ENCODE measurements at places on chromosomes 4 and X.
A peak's percentile ranks its signal among the peaks of the same experiment; 100 is the strongest.

- H3K27ac ChIP-seq: no peak overlapping the region
- no peak overlapping the region for H3K4me3 ChIP-seq
- no peak for DNase-seq
- H3K27me3 ChIP-seq: no peaks in the 10 kb centered on the region
- H3K36me3 ChIP-seq: no peaks in the 10 kb centered on the region
These were observed 189.2 kb upstream of the GK2 start for GRCh38 chr4:79597266-79597665.

- peaks cover 3% of the 10 kb centered on the region for H3K4me1 ChIP-seq
- H3K4me3 ChIP-seq: no peak overlapping the region
- no peak overlapping the region for H3K27ac ChIP-seq
These were observed 3.9 kb upstream of the SPOCK3 start for GRCh38 chr4:167238226-167238625.

GRCh38 chr4:36303426-36304137, 22.2 kb downstream of the DTHD1 start:
- H3K27ac ChIP-seq: no peak overlapping the region
- no peak overlapping the region for H3K4me3 ChIP-seq
- H3K4me1 ChIP-seq: no peaks in the 10 kb centered on the region
- no peaks in the 10 kb centered on the region for H3K36me3 ChIP-seq

GRCh38 chrX:42269186-42269585, 345.8 kb upstream of the CASK start:
- H3K36me3 ChIP-seq: no peaks in the 10 kb centered on the region
- no peak overlapping the region for H3K4me3 ChIP-seq
- H3K27me3 ChIP-seq: no peaks in the 10 kb centered on the region
- no peaks in the 10 kb centered on the region for H3K4me1 ChIP-seq
- DNase-seq: no peak

DNA sequence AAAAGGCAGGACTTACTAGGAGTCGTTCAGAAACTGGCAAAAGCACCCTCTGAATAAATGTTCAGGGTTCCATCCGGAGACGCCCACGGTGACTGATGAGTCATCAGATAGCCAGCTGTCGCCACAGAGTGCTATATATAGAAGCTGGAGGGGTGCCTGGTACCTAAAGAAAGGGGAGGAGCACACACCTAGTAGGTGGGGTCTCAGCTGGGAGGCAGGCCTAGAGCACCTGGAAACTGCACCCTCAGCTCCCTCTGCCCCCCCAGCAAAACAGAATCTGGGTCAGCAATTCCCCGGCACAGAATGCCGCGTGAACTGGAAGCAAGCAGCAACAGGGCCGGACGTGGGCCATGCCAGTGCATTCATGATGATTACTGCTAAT, 242.0 kb downstream of the BCOR start:
- no peaks in the 10 kb centered on the region for H3K36me3 ChIP-seq
- DNase-seq: no peak
- H3K27me3 ChIP-seq: peaks cover 3% of the 10 kb centered on the region
- H3K4me3 ChIP-seq: no peak overlapping the region

DNA sequence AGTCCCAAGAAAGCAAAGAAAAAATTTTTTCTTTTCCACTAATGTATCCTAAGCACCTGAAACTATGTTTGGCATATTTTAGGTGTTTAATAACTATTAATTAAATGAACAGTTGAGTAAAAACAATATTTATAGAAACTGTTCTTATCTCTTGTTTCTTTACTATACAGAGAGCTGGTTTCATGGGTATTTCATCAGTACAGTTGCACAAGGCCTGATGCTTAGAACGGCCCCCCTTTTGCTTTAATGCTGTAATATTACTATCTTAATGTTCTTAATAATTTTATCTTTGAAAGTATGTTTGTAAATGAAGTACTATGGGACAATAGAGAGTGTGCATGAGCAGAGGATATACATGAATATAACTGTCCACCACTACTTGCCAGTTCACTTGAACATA, 479.1 kb upstream of the SLIT2 start:
- no peaks in the 10 kb centered on the region for H3K4me1 ChIP-seq
- no peak overlapping the region for H3K27ac ChIP-seq
- H3K27me3 ChIP-seq: no peaks in the 10 kb centered on the region
- no peak overlapping the region for H3K4me3 ChIP-seq
- peaks cover 10% of the 10 kb centered on the region for H3K36me3 ChIP-seq

- no peaks in the 10 kb centered on the region for H3K36me3 ChIP-seq
- H3K4me1 ChIP-seq: no peaks in the 10 kb centered on the region
- no peak overlapping the region for H3K27ac ChIP-seq
- H3K4me3 ChIP-seq: no peak overlapping the region
These were observed 2.4 kb upstream of the TLR10 start for GRCh38 chr4:38785041-38785790.

GRCh38 chr4:23438764-23439163, 451.1 kb downstream of the PPARGC1A start:
- no peaks in the 10 kb centered on the region for H3K36me3 ChIP-seq
- no peaks in the 10 kb centered on the region for H3K27me3 ChIP-seq
- H3K27ac ChIP-seq: no peak overlapping the region
- no peak for DNase-seq
- H3K4me3 ChIP-seq: no peak overlapping the region

GRCh38 chr4:177444911-177445736, 2.9 kb upstream of the AGA start:
- no peaks in the 10 kb centered on the region for H3K36me3 ChIP-seq
- peak overlapping the region; percentile 70 for H3K27ac ChIP-seq
- H3K4me1 ChIP-seq: peaks cover 55% of the 10 kb centered on the region
- peak; percentile 60 for DNase-seq
- peak overlapping the region; percentile 76 for H3K4me3 ChIP-seq
- no peaks in the 10 kb centered on the region for H3K27me3 ChIP-seq

DNA sequence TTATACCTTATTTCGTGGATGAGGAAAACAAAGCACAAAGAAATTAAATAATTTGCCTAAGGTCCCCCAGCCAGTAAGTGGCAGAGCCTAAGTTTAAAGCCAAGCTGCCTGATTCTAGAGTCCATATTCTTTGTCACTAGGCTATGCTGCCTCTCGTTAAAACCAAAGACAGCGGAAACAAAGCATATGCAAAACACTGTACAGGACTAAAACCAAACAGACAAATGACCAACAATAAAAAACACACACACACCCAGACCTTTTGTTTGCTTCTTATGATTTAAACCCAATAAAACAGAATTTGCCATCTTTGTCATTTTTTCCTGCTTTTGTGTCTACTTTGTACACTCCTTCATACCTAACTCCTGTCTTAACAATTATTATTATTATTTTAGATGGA, 10.1 kb upstream of the VSIG1 start:
- no peak for DNase-seq
- peaks cover 6% of the 10 kb centered on the region for H3K4me1 ChIP-seq
- H3K4me3 ChIP-seq: no peak overlapping the region
- no peak overlapping the region for H3K27ac ChIP-seq
- no peaks in the 10 kb centered on the region for H3K36me3 ChIP-seq

DNA sequence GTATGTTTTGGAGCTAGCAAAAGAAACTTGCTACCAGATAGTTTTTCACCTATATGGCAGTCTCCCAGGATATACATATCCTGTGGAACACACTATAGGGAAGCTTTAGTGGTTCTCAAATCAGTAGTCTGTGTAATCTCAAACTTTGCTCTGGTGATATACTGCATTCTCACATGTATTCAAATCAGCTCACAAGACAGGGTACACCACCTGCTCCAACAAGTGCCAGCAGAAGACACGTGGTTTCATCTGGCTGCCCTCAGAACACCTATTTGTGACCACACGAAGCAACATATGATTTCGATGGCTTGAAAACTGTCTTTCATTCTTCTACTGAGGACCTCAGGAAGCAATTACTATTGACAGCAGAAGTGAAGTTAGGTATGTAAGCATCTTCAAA, 37.7 kb downstream of the BCLAF3 start:
- DNase-seq: no peak
- no peak overlapping the region for H3K4me3 ChIP-seq
- H3K36me3 ChIP-seq: peaks cover 7% of the 10 kb centered on the region
- no peaks in the 10 kb centered on the region for H3K4me1 ChIP-seq

DNA sequence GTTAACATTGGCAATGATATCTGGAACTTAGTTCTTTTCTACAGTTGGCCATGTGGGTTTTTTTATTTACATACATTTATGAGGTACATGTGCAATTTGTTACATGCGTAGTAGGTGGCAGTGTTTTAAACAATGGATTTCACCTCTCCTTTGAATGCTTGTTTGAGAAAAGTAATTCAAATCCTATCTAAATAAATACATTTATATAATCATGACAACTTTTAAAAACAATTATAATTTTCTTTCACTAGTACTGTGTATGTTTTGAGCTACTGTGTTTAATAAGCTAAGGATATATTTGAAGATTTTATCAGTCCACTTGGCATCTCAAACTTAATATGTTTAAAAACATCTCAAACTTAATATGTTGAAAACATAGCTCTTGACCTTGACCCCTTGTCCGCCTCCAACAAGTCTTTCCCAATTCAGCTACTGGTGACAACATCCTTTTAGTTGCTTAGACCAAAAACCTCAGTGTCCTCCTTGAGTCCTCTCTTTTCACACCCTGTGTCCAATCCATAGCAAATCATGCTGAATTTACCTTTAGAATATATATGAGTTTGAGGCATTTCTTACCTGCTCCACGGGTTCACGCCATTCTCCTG, 14.5 kb downstream of the GUCY1B1 start:
- no peak overlapping the region for H3K4me3 ChIP-seq
- no peak overlapping the region for H3K27ac ChIP-seq
- peaks cover 6% of the 10 kb centered on the region for H3K36me3 ChIP-seq
- no peak for DNase-seq
- no peaks in the 10 kb centered on the region for H3K27me3 ChIP-seq

DNA sequence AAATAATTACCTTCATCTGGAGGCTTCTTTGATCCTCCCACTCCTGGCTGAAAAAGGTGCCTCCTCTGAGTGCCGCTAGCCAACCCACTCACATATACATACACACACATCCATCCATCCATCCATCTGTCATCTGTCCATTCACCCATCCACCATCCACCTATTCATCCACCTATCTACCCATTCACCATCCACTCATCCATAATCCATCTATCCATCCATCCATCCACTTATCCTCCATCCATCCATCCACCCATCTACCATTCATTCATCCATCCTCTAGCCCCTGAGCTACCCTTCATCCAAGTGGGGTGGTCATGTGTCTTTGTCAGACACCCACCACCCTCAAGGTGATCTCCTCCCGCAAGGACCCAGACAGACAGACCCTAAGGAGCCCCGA, 181.5 kb upstream of the PSAPL1 start:
- no peaks in the 10 kb centered on the region for H3K4me1 ChIP-seq
- H3K36me3 ChIP-seq: no peaks in the 10 kb centered on the region
- no peak overlapping the region for H3K4me3 ChIP-seq
- H3K27me3 ChIP-seq: no peaks in the 10 kb centered on the region
- no peak for DNase-seq

DNA sequence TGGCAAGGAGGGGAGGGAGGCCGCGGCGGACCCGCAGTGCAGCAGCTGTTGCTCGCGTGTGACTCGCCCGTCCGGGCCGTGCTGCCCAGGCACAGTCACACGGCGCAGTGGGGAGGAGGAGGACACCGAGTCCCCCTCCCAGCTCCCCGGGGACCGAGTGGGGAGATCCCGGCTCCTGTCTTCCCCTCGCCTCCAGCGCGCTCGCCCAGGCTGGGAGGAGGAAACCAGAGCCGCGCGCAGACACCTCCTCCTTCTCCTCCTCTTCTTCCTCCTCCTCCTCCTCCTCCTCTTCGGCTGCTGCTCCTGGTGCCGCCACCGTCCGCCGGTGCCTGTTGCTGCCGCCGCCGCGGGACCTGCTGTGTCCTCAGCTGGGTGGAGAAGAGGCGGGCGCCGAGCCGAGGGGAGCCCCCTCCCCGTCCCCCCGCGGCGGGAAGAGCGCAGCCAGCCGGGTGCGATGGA, at the start of gene TBC1D1:
TSS of gene TBC1D1 (plus strand) at position 284 of the 459 bp plus-strand sequence. CDS start 11,012 bp downstream, outside the sequence.
- peaks cover 59% of the 10 kb centered on the region for H3K27me3 ChIP-seq
- H3K36me3 ChIP-seq: no peaks in the 10 kb centered on the region
- DNase-seq: peak; percentile 40
- H3K27ac ChIP-seq: no peak within 1 kb of the TSS
- H3K4me3 ChIP-seq: peak within 1 kb of the TSS; percentile 76

- H3K27me3 ChIP-seq: no peaks in the 10 kb centered on the region
- no peaks in the 10 kb centered on the region for H3K36me3 ChIP-seq
- DNase-seq: no peak
- H3K4me1 ChIP-seq: peaks cover 7% of the 10 kb centered on the region
- H3K27ac ChIP-seq: no peak overlapping the region
These were observed 136.6 kb upstream of the HHIP start for GRCh38 chr4:144509088-144510015.

GRCh38 chrX:10365532-10366265, 208.9 kb downstream of the CLCN4 start:
- DNase-seq: no peak
- no peak overlapping the region for H3K4me3 ChIP-seq
- H3K27me3 ChIP-seq: no peaks in the 10 kb centered on the region
- H3K4me1 ChIP-seq: peaks cover 6% of the 10 kb centered on the region
- H3K36me3 ChIP-seq: peaks cover 4% of the 10 kb centered on the region
- no peak overlapping the region for H3K27ac ChIP-seq

DNA sequence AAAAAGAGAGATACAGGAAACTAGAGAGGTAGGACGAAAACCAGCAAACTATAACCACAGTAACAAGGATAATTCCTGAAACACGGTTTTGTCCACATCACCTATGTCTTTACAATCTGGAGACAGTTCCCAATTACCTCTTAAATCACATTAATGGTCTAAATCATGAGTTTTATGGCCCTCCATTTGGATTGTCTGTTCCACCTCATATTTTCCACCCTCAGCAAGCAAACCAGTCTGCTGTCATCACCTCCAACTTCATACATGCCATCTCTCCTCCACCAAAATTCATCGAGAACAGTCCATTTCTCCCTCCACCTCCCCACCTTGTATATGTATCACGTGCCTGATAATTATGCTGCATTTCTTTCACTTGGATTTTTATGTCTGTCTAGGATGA, 107.3 kb downstream of the SH3RF1 start:
- H3K36me3 ChIP-seq: no peaks in the 10 kb centered on the region
- no peak overlapping the region for H3K27ac ChIP-seq
- H3K4me3 ChIP-seq: no peak overlapping the region
- no peak for DNase-seq
- peaks cover 17% of the 10 kb centered on the region for H3K4me1 ChIP-seq
- no peaks in the 10 kb centered on the region for H3K27me3 ChIP-seq

All from WTC11 (cell line).